ENCODE measurements at places on chromosomes 2 and 18. TPM values are rescaled to one million over a fixed set of nuclear protein-coding genes. Genes with fewer than 3 reads are reported as not detected.

- no peak for DNase-seq
Observed at GRCh38 chr2:152875701-152876695, 157.6 kb downstream of the ARL6IP6 start.

DNA sequence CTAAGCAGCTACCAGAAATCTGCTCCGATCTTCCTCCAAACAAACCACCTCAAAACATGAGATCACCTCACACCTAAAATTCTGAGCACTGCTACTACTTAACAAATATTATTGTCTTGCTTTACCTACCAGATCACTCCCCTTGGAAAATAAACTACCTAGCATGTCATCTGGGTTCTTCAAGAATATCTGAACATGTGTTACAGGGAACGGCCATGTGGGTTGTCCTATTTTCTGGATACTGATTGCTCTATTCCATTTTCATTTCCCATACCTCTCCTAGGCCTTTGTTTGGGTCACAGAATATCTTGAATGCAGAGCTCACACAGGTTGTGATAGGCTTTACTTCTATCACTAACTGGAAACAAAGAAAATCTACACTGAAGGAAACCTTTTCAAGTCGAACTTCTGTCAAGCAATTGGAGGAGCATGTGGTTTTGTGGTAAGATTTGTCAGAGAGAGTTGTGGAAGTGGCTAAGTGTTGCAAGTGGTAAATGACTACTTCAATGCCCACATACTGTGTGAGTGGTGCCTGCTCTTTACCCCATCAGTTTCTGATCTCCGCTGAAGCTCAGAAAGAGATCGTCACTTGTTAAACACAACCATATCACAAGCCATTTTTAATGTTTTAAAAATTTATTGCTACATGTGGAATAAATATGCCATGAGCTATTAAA is 739.1 kb upstream of the ZEB2 start:
- no peak for DNase-seq

DNA sequence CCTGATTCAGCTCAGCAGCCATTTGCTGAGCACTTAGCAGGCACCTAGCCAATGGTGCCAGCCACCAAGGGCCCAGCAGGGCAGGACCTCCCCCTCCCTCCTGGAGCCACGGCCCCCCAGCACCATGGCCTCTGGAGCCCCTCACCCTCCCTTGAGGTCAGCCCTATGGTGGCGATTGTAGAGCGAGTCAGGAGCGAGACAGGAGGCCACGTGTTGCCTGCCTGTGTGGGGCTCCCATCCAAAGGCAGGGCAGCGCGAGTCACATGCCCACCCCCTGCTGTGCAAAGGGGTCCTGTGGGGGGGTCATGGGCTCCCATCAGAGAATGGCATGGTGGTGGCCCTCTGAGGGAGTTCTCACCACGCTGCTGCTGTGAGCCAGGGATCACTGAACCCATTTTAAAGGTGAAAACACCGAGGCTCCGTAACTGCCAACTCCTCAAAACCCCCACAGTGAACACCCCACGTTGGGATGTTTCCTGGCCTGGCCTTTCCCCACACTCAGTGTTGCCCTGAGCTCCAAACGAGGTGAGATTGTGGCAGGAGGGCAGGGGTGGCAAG is 35.6 kb downstream of the RAMP1 start:
- no peak for DNase-seq

DNA sequence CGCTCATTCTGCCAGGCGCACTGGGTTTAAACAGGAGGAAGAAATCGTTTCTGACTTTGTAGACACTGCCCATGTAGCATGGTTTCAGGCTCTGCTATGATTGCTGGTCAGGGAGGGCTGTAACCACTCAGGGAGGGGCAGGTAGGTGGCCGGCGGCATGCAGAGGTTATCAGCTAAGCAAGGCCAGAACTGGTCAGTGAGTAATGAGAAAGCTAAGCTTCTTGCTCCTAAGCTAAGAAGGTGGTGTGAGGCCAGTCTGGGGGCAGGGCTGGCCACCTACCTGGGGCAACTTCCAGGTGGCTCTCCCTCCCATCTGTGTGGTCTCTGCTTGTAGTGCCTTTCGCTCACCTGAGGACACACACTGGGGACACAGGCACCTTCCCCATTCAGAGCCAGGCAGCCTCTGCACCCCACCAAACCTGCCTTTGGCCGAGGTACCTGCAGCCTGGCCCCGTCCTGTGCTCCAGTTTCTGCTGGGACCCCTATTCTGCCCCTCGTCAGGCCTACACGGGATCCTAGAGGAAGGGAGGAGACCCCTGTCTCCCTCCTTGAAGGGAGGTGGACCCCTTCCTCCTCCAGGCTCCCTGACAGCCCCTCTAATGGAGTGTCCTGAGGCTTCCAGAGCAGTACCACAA is 195.9 kb downstream of the SEPTIN10 start:
- DNase-seq = no peak

The NIFK gene
- 48.2 TPM for total RNA-seq

The LYPD6 gene
- 0.79 TPM for total RNA-seq

The AQP12B gene
- not detected for total RNA-seq

Data from lower leg skin (tissue), 4 donors.